ENCODE measurements at places on chromosomes 6 and 20. TPM values are rescaled to one million over a fixed set of nuclear protein-coding genes. Genes with fewer than 3 reads are reported as not detected.

KPNA5 gene
- polyA plus RNA-seq, result 11.2 TPM

SLC32A1 gene
- polyA plus RNA-seq, result not detected

C20orf202 gene
- 0.48 TPM for polyA plus RNA-seq

TFAP2D gene
- polyA plus RNA-seq, result not detected

NOX3 gene
- polyA plus RNA-seq, result not detected

BTNL2 gene
- polyA plus RNA-seq, result not detected

SLPI gene
- polyA plus RNA-seq, result 1.2 TPM

JPH2 gene
- 20.5 TPM for polyA plus RNA-seq

CLIC5 gene
- polyA plus RNA-seq, result 20.9 TPM

WFDC12 gene
- polyA plus RNA-seq, result not detected

DOK5 gene
- polyA plus RNA-seq, result 33.2 TPM
